ENCODE measurements at places on chromosomes 13 and 19.

- DNase-seq = no peak
Measured at GRCh38 chr13:74771964-74772363, 637.8 kb upstream of the KLF12 start.

GRCh38 chr13:41533266-41534052 lies 76.1 kb downstream of the RGCC start:
- no peak for DNase-seq

GRCh38 chr13:31978021-31978420 lies 53.6 kb upstream of the FRY start:
- DNase-seq = no peak

GRCh38 chr13:44117351-44117750 lies 237.6 kb downstream of the LACC1 start:
- DNase-seq = no peak

GRCh38 chr19:9939301-9939913 lies 3.1 kb upstream of the OLFM2 start:
- DNase-seq = no peak

DNA sequence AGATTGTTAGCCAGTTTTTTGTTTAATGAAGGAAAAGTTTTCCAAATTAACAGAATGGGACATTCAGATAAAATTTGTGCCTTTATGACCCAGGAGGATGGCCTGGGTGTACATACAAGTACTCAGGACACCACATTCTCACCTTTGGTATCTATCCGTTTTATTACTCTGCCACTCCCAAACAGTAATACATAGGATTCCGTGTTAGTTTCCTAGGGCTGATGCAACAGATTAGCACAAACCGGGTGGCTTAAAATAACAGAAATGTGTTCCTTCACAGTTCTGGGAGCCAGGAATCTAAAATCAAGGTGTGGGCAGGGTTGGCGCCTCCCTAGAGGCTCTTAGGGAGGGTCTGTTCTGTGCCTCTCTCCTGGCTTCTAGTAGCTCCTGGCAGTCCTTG lies 129.9 kb downstream of the GGACT start:
- no peak for DNase-seq

GRCh38 chr13:26037302-26037701 lies 14.5 kb downstream of the SHISA2 start:
- no peak for DNase-seq

DNA sequence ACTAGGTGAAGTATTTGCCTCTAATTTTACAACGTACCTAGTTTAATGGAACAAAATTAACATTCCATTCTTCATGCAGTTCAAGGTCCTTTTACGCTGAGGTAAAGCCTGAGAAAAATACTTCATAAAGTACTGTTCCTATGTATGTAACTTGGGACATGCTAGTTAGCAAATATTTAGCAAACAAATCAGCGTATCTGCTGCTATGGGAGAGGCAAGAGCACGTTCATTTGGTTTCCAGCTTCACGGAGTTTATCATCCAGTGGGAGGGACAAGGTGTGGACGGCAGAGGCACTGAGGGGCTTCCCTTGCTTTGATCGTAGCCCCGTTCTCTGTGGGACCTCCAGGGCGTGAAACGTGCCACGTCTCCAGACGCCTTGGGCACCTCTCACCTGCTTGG lies 248.8 kb downstream of the IRS2 start:
- DNase-seq = no peak

Measured in keratinocyte (primary cell).